ENCODE measurements at places on chromosomes 4 and X.

DNA sequence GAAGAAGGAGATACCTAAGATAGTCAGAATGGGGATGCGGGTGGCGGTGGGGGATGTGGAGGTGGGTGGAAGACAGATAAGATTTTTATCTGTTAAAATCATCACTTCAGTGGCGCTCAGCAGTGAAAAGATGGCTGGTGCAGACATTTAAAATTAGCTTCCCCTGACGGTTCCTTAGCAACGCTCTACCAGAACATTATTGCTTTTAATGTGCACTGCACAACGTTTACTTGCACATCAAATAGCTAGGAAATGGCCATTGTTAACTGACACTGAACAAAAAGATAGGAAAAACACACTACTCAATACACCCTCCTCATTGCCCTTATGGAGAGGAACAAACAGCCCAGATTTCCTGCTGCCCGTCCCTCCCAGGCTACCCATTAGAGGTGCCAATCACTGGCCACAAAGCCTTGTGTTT, 61.0 kb upstream of the FTHL17 start:
- no peak for DNase-seq
- H3K27me3 ChIP-seq: no peaks in the 10 kb centered on the region
- peaks cover 18% of the 10 kb centered on the region for H3K36me3 ChIP-seq
- H3K4me3 ChIP-seq: no peak overlapping the region
- peaks cover 21% of the 10 kb centered on the region for H3K4me1 ChIP-seq

DNA sequence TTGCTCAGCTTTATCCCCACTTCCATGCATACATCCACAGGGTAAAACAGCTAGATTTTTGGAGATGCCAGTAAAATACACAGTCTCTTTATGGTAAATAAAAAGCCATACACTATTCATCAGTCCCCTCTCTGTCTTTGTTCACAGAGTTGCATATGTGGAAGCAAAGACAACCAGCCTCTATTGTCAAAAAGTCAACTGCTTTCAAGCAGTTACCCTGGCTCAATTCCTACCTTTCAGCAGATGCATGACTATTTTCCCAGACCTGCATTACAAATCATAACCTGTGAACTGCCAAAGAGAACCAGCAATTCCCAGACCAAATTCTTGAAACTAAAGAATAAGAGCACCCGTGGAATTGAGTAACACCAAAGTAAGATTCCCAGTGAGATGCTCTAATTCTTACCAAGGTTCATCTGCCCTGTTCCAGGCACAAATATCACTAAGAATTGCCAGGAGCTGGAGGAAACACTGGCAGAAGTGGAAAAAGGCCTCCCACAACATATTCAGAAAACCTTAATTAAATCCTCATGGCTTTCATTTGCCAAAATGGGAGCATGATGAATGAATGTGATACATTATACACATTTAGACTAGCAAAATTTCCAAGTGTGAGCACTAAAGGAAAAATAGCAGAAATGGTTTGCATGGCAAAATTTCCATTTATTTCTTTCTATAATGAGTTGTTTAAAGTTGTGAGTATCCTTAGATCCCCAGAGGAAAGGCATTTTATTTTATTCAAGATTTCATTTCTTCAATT, 391.2 kb upstream of the ADGRL3 start:
- no peak overlapping the region for H3K27ac ChIP-seq
- H3K27me3 ChIP-seq: no peaks in the 10 kb centered on the region
- no peaks in the 10 kb centered on the region for H3K4me1 ChIP-seq
- H3K4me3 ChIP-seq: no peak overlapping the region
- no peak for DNase-seq

GRCh38 chr4:147864607-147865006, 132.7 kb downstream of the ARHGAP10 start:
- H3K36me3 ChIP-seq: peaks cover 3% of the 10 kb centered on the region
- no peaks in the 10 kb centered on the region for H3K27me3 ChIP-seq
- H3K4me3 ChIP-seq: no peak overlapping the region
- H3K27ac ChIP-seq: no peak overlapping the region

DNA sequence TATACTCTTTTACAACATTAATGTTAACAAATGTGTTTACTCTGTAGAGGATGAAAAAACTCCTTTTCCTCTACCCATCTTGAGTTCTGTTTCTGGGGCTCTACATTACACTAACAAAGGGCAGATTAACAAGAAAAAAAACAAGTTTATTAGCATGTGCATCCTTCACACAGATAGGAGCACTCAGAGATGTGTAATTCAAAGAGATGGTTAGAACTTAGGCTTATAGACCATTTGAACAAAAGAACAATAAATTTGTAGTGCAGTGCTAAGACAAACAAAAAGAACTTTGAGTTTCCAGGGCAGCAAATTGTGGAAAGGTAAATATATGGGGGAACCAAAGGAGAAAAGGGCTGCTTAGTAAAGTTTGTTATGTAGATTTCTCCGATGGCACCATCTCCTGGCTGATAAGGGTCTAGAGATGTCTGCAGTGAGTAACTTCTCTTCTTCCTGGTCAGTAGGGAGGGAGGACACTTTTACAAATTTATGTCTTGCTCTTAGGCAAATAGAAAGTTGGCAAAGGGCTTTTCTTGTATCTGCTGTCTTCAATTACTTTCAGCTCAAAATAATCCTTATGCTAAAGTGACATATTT, 1249.9 kb upstream of the TENM3 start:
- no peak overlapping the region for H3K27ac ChIP-seq
- no peak for DNase-seq
- no peaks in the 10 kb centered on the region for H3K27me3 ChIP-seq
- no peak overlapping the region for H3K4me3 ChIP-seq
- H3K36me3 ChIP-seq: no peaks in the 10 kb centered on the region
